Thoracic aorta (tissue), 2 donors: ENCODE measurements at places on chromosomes 4 and X.

- DNase-seq = no peak
Measured at GRCh38 chr4:107519053-107519452, 201.0 kb downstream of the PAPSS1 start.

GRCh38 chr4:146957237-146957636, 11.6 kb upstream of the TTC29 start:
- DNase-seq = no peak

GRCh38 chr4:16227462-16227868, 1.2 kb upstream of the TAPT1 start:
- no peak for DNase-seq

GRCh38 chrX:100864657-100865391, 9.3 kb downstream of the NOX1 start:
- DNase-seq = no peak

GRCh38 chr4:145338568-145338967, 143.1 kb upstream of the SMAD1 start:
- no peak for DNase-seq

GRCh38 chr4:5050520-5051277, 581 bp upstream of the STK32B start:
- DNase-seq = no peak

- DNase-seq = no peak
Measured at GRCh38 chr4:12304905-12305304, 876.2 kb upstream of the HS3ST1 start.

DNA sequence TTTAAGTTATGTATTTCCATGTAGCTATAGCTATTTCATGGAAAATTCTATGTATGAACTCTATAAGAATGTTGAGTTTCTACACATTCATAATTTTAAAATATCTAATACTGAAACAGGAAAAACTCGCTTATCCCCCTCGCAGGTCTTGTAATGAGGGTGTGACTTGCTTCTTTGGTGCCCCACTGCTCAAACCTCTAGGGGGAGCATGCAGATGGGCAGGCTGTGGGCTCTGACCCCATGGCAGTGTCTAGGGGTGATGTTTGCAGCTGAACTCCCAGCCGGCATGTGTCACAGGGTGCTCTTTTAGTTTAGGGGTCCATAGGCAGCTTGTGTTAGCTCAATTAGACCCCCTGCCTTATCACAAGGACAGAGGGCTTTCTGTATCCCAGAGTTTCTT, 1825.7 kb upstream of the ADGRL3 start:
- no peak for DNase-seq

DNA sequence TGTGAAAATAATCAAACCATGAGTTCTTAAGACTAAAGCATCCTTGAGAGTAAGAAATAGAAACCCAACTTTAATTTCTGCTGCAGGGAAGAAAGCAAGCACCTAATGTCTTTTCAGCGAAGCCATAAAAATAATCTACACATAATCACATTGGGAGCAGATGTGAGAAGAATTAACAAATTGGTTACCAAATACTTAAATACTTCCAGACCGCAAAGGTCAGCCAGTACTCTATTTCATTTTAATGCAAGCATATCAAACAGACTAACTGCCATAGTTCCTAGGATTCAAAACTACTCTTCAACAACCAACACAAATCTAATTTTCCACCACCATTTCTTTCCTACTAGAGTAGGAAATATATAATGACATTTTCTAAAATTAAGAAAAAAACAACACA, 144.8 kb upstream of the SLIT2 start:
- no peak for DNase-seq
